Right atrium auricular region (tissue), 2 donors: ENCODE measurements at places on chromosomes 1 and 21. TPM values are rescaled to one million over a fixed set of nuclear protein-coding genes. Genes with fewer than 3 reads are reported as not detected.

DNA sequence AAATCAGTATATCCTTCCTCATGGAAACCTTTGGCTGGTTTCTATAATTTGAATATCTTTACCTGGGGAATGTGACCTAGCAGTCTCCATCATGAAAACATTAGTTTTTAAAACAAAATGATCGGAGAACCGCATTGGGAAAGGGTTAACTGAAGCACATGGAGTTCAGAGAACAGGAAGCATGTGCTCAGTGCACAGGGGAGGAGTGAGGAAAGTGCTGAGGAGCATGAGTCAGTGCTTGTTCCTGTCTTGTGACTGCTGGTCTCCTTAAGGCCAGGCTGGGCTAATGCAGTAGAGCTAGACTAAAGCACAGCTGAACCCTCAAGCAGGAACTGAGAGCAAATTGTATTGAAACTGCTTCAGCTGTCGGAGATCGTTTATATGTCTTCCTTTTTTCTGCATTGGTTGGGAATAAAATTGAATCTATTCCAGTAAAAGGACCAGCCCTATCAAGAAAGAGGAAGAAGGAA is 5.8 kb downstream of the IFI16 start:
- peak; percentile 75 for DNase-seq

- no peak for DNase-seq
Measured at GRCh38 chr1:152622803-152623202, at the start of gene LCE3A. LCE3A (minus strand) TSS chr1:152623103; CDS start chr1:152623103, 0 bp downstream.

Gene RAB25
- not detected for total RNA-seq

Gene PIGR
- not detected for total RNA-seq

Gene USP48
- 24.1 TPM for total RNA-seq

Gene VANGL2
- 3.4 TPM for total RNA-seq

DNA sequence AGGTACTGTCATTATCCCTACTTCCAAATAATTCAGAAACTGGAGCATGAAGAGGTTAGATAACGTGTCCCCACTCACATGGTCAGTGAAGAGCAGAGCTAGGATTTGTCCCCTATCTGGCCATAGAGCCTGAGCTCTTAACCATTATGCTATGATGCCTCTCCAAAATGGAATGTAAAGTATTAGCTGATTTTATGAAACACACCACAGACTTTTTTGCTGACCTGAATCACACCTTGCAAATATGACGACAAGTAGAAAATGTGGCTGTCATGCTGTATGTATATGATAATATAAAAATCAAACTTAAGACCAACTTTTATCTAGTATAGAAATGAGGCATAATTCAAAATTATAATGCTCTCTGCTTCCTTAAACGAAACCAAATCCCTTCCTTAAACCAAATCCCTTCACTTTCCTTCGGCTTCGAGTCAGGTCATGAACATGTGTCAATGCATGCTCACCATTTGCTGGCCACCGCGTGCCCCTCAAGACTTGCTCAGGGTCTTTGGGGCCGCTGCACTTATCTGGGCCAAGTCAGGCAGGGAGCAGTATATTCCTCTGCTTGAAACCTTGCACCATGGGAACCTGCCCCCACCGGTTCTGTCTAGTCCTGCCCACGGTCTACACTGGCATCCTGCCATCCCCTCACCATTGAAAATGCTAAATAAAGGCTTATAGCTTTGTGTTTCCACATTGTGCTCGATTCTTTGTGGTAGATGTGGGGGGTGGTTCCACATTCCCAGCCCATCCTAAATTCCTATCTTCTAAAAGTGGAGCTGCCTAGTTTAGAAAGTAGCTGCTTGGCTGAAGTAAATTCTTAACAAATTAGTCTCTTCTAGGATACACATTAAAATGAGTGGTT is 1.6 kb upstream of the TMCC2 start:
- no peak for DNase-seq

DNA sequence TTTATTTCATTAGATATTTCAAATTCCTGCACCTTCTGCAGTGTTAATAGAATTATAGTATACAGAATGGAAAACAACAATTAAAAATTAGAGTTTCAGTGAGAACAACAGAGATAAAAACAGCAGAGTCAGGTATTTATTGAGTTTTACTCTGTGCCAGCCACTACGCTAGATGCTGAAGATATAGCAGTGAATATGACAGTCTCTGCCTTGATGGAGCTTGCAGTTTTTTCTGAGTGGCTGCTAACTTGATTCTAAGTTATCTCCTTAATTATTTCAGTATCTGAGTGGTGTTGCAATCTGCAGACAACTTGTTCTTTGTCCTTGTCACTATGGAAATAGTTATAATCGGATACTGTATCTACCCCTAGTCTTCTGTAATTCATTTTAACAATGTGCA is 384.3 kb upstream of the ZRANB2 start:
- DNase-seq = no peak
